NCI-H1694 (cell line): ENCODE measurements at places on chromosomes 1 and 21.

GRCh38 chr1:61253912-61254633 lies 171.7 kb downstream of the NFIA start:
- no peak for DNase-seq

- no peak for DNase-seq
Observed at GRCh38 chr1:72845981-72846380, 563.6 kb upstream of the NEGR1 start.

GRCh38 chr1:36965275-36966159 lies 68.8 kb downstream of the GRIK3 start:
- DNase-seq: no peak

GRCh38 chr1:62724430-62724829 lies 36.2 kb upstream of the DOCK7 start:
- DNase-seq: no peak

DNA sequence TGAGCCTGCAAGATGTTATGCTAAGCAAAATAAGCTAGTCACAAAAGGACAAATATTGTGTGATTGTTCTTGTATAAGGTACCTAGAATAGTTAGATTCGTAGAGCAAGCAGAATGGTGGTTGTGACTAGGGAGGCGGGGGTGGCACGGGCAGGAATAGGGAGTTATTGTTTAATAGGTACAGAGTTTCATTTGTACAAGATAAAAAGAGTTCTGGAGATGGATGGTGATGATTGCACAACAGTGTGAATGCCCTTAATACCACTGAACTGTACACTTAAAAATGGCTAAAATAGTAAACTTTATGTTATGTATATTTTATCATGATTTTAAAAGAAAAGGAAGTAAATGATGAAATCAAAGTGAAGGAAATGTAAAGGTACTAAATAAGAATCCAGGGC lies 20.6 kb downstream of the LRRC42 start:
- no peak for DNase-seq

GRCh38 chr1:227621211-227621610 lies 57.9 kb downstream of the ZNF678 start:
- DNase-seq: no peak

DNA sequence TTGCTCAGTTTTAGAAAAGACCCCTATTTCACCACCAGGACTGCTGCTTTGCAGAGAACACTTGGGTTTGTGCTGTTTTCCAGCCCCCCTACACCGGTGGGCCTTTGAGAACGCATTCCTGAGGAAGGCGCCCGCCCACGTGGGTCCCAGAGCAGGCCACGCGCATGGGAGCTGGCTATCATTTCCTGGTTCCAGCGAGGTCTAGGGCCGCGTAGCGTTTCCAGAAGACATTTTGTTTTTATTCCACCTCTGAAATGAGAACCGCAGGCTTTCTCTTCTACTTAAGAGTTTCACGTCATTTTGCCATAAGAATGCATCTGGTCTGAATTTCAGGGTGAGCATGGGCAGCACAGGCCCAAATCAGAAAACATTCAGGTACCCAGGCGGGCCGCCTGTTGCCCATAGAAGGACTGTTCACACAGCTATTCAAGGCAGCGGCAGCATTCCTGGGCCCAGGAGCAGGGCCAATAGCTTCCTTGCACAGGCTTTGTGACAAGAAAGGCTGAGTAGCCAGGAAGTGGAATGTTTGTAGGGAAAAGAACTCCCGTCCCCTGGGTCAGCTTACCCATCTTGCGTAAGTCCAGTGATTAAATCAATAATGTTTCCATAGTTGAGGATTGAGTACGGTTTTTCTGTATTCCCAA lies 1.4 kb upstream of the KLHL21 start:
- DNase-seq: no peak

- DNase-seq: no peak
Observed at GRCh38 chr1:155977690-155978324, 540 bp downstream of the ARHGEF2 start.

DNA sequence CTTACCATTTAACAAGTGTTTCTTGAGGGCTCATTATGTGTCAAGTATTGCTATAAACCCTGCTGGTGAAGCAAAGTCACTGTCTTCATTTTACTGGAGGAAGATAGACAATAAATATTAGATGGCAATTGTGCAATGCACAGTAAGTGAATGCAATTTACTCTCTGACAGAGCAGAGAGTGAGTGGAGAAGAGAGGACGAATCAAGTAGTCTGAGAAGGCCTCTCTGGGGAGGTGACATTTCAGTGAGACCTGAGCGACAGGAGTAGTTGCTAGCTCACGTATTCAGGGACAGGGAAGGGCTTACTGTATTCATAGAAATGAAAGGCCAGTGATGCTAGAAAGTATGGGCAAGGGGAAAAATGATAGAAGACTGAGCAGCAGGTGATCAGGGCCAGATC lies 1.2 kb upstream of the NMNAT2 start:
- no peak for DNase-seq
